Omental fat pad (tissue), 4 donors: ENCODE measurements at places on chromosomes 11 and 22. TPM values are rescaled to one million over a fixed set of nuclear protein-coding genes. Genes with fewer than 3 reads are reported as not detected.

GRCh38 chr22:44047891-44048301, 23.8 kb downstream of the PARVB start:
- no peak for DNase-seq

DNA sequence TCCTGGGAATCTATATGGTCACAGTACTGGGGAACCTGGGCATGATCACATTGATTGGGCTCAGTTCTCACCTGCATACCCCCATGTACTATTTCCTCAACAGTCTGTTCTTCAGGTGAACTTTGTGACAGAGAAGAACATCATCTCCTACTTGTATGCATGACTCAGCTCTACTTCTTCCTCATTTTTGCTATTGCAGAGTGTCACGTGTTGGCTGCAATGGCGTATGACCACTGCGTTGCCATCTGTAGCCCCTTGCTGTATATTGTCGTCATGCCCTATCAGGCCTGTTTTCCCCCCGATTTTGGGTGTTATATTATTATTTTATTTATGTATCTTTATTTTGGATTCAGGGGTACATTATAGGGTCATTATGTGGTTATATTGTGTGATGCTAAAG, 2.4 kb upstream of the OR8G1 start:
- no peak for DNase-seq

Gene TIMP3
- total RNA-seq = 989 TPM

Gene CASP4
- total RNA-seq = 297 TPM

Gene FAU
- total RNA-seq = 619 TPM
